ENCODE measurements at places on chromosomes 5 and 9.

DNA sequence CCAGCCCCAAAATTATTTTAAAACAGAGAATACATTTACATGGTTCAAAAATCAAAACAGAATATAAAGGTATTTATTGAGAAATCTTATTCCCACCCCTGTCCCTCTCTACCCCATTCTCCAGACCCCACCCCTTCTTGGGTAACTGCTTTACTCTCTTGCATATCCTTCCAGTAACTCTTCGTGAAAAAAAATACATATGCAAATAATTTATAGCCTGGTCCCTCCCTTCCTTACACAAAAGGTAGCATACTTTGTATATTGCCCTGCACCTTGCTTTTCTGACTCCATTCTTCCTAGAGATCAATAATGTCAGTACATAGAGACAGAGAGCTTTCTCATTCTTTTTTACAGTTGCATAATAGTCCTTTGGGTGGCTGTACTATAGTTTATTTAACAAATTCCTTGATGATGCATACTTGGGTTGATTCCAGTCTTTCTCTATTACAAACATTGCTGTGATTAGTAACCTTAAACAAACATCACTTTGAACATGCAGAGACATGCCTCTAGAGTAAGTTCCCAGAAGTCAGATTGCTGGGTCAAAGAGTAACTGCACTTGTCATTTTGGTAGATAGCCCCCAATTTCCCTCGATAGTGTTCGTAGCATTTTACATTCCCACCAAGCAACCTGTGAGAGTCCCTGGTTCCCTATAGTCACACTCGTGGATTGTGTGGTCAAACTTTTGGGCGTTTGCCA is 47.9 kb downstream of the STOM start:
- DNase-seq, result no peak

DNA sequence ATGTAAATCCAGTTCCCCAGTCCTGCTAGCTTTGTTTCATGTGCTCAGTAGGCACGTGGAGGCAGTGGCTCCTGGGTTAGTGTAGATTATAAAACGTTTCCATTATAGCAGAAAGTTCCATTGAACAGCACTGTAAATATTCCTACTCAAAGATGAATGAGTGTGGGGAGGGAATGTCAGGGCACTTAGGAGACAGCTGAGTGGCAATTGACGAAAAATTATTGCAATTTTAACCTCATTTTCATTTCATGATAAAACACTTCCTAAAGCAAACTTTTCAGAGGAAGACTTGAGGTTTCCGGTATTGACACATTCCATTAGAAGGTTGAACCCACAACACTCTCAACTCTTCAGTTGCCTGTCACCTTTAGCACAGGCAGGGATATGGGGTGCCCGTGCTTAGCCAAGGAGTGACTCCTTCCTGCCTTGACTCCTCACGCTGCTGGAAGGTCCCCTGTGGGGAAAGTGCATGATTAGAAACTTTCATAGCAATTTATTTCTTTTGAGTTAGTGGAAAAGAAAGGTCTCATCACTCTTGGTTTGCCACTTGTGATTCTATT is 41.2 kb downstream of the SLC46A2 start:
- no peak for DNase-seq

DNA sequence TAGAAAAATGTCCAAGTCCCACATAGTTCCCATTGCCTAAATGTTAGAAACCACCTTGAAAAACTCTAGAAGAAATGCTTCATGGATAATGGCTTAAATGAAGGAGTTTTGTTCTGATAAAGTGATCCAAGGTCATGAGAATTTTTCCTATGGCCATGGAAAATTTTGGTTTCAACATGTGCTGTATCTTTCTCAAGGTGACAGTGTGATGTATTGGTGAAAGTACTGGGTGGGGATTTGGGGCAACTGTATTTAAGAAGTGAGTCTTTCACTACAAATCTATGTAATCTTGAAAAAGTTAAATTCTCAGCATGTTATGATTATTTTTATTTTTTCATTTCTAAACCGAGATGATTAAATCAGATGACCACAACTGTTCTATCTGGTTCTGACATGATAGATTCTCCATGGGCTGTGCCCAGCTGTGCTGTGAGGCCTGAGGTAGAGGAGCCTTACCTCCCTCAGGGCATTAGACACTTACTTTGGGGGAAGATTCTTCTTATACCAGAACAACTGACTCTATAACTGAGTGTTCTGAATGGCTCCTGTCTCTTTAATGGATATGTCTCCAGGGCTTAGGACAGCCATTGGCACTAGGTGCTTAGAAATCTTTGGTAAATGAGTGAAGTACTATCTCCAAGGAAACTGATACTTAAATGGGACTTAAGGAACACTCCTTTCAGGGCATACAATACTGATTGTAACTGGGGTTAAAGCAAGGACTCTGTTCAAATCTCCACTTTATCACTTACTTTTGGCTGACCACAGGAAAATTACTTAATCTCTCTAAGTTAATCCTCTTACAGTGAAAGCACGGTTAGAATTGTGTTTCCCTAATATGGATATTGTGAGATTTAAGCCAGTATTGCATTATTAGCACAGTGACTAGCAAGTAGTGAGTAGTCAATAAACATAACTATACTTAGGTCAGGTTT is 397.4 kb upstream of the MEF2C start:
- DNase-seq, result no peak

GRCh38 chr9:13568841-13569601 is 289.5 kb upstream of the MPDZ start:
- DNase-seq, result no peak

DNA sequence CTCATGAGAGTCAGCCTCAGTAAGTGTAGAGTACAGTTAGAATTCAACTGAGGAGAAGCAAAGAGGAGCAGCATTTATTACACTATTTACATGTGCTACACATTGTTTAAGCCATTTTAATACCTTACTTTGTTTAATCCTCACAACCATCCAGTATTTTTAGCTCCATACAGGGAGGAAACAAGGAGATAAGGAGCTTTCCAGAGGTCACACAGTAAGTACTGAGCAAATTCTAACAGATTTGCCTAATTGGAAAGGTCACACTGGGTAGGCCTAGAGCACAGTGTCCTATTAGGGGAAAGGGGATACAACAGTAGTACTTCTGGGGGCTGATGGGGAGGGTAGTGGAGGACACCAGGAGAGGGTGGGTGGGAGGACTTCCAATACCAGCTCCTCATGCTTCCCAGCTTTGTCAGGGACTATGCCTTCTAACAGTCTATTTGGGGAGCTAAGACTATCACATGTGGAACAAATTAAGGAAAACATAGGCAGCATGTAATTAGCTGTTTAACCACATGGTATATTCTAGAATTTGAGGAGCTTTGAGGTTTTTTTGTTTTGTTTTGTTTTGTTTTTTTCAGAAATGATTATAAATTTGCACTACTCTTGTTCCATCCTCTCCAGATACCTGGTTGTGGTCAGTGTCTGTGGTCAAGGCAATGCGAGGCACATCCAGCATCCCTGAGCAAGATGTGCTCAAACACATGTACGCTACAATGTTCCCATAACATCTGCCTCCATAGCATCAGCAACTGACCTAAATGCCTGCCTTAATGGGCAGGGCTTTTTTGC is 96.0 kb upstream of the SLC12A2 start:
- DNase-seq, result no peak

DNA sequence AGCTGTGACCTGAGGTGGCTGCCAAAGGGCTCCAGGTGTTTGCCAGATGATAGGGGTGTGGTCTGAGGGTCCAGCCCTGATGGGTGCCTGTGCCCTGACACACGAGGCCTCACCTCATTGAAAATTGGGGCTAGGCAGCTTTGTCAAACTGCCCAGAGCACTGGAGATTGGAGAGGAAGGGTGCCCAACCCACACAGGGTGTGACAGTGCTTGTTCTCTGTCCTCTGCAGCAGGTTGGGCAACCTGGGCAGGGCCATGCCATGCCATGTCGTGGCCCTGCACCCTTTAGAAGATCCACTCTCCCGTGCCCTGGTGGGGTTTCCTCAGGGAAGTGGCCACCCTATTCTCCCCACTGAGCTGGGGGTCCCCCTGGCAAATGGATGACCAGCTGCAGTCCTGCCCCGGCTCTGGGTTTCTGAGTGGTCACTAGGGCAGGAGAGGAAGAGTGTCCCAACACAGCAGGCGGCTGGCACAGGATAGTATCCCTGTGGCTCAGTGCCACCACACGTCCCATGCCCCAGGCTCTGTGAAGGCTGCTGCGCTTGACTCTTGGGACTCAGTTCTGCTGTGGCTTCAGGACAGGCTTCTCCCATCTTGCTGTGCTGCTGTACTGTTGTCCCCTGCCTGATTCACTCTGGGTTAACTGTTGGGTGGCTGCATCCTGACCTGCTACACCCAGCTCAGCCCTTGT is 100.8 kb upstream of the PITX1 start:
- DNase-seq, result no peak

DNA sequence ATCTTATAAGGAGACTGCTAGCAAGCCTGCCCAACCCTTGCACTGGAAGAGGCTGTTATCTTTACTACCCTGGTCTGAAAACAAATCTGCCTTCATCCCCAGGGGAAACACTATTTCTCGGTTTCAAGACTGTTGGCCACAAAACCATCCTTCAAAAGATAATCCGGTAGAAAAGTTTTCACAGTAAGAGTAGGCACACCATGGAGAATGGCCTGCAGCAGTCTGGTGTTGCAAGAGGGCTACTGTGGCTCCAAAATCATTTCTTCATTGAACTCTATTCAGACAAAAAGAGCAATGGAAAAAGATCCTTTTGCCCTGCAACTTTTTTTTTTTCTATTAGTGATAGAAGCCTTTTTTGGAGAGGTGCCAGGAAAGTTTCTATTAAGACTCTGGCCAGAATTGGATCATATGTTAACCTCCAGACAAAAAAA is 163.9 kb downstream of the ARHGEF28 start:
- no peak for DNase-seq

- no peak for DNase-seq
Observed at GRCh38 chr5:150163547-150164059, 3.0 kb upstream of the CDX1 start.

DNA sequence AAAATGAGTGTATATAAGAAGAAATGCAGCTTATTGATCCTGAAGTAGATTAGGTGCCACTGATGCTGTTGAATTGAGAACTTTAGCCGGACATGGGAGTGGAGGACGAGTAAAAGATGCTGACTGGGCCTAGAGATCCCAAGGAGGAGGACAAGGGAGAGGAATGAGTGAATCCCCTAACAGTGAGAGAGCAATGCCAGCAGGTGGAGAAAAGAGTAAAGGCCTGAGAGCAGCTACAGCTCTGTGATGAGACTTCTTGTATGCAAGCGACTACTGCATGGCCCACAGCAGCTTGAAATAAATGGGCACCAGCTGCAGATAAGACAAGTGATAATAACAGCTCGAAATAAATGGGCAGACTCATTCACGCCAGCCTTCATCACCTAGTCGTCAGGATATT is 44.5 kb upstream of the JMY start:
- no peak for DNase-seq

DNA sequence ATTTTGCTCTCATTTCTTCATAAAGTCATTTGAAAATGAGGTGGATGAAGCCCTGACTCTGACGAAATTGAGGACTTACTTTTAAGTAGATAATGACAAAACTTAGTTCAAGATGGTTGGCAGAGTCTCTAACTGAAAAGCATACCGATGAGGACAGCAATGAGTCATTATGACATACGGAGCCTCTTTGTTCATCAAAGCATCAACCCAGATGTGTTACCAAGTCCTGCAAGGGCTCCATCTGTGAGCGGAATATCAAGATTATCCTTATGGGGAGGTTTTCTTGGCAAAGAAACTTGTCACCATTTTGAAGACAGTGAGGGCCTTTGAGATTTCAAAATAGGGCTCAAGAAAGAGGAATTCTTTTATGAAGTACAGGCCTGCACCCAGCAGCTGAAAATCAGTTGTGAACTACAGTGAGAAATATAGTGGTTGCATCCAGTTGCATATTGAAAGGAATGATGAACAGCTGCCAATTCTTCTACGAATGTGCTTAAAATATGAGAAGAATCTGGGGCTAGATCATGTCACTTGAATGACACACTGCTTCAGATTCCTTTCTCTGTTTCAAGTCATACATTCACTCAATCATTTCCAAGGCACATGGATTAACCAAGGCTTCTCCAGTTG is 86.6 kb upstream of the SLC24A2 start:
- DNase-seq, result no peak

- no peak for DNase-seq
Observed at GRCh38 chr9:38372762-38373619, 19.5 kb upstream of the ALDH1B1 start.

GRCh38 chr9:79660615-79661014 is 88.8 kb downstream of the TLE4 start:
- DNase-seq, result no peak

DNA sequence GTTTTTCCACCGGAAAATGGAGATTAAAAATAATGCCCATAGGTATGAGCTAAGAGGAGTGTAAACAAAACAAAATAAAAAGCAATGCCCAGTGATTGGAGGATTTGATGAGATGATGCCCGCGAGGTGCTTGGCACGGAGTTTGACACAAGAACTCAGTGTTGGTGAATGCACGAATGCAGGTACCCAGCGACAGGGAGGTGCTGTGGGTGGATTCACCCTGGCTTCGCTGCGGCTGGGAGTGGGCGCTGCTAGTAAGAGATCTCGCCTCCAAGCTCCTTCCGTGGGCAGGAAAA is 526 bp upstream of the STXBP1 start:
- DNase-seq, result no peak

DNA sequence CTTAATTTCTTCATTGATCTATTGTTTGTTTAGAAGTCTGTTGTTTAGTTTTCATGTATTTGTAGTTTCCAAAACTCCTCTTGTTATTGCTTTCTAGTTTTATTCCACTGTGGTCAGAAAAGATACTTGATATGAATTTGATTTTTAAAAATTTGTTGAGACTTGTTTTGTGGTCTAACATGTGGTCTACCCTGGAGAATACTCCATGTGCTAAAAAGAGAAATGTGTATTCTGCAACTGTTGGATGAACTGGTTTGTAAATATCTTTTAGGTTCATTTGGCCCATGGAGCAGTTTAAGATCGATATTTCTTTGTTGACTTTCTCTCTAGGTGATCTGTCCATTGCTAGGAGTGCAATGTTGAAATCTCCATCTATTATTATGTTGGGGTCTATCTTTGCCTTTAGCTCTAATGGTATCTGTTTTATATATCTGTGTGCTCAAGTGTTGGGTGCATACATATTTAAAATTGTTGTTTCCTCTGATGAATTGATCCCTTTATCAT is 150.6 kb upstream of the ATP10B start:
- no peak for DNase-seq

DNA sequence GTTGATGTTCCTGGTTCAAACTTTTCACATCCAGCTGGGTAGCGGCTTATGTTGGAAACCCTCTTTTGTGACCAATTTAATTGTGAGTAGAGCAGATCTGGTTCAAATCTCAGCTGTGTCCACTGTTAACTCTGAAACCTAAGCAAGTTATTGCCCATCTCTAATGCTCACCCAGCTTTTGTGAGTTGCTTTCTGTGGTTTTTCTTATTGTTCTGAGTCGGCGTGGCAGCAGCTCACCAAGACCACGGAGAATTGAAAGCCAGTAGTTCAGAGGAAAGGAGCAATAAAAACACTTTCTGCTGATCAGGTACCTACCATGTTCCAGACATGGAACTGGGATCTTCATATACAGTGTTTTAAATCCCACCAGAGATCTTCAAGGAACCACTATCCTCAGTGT is 114.4 kb downstream of the DOCK2 start:
- DNase-seq, result no peak
